Uterus (tissue), 4 donors: ENCODE measurements at places on chromosomes 3 and 15. TPM values are rescaled to one million over a fixed set of nuclear protein-coding genes. Genes with fewer than 3 reads are reported as not detected.

ACTRT3 gene
- total RNA-seq, result 2.8 TPM

WDR48 gene
- 35.2 TPM for total RNA-seq

GPR171 gene
- total RNA-seq, result not detected

PFN2 gene
- total RNA-seq, result 197 TPM

PLSCR2 gene
- total RNA-seq, result not detected

GPR176 gene
- total RNA-seq, result 8.6 TPM

RFT1 gene
- 38.2 TPM for total RNA-seq

AQP9 gene
- 0.69 TPM for total RNA-seq

GOLGA8H gene
- total RNA-seq, result not detected

HMG20A gene
- total RNA-seq, result 59.5 TPM

B3GALNT1 gene
- total RNA-seq, result 85.1 TPM

C3orf38 gene
- total RNA-seq, result 6.9 TPM

CFAP44 gene
- 12.6 TPM for total RNA-seq

MYH15 gene
- 0.62 TPM for total RNA-seq

BTBD1 gene
- total RNA-seq, result 54.9 TPM

OXTR gene
- not detected for total RNA-seq

P2RY12 gene
- 6.2 TPM for total RNA-seq

MUSTN1 gene
- not detected for total RNA-seq

COLQ gene
- total RNA-seq, result 2.6 TPM
